ENCODE measurements at places on chromosomes 7 and 10. TPM values are rescaled to one million over a fixed set of nuclear protein-coding genes. Genes with fewer than 3 reads are reported as not detected.
A peak's percentile ranks its signal among the peaks of the same experiment; 100 is the strongest.

DNA sequence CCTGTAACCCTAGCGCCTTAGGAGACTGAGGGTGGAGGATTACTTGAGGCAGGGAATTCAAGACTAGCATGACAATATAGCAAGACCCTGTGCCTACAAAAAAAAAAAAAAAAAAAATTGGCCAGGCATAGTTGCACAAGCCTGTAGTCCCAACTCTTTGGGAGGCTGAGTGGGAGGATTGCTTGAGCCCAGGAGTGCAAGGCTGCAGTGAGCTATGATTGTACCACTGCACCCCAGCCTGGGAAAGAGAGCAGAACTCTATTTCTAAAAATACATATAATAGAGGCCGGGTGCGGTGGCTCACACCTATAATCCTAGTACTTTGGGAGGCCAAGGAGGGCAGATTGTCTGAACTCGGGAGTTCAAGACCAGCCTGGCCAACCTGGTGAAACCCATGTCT lies 10.2 kb upstream of the SORBS1 start:
- H3K27ac ChIP-seq = no peak overlapping the region
- H3K4me1 ChIP-seq = peaks cover 39% of the 10 kb centered on the region
- no peak for DNase-seq
- no peaks in the 10 kb centered on the region for H3K27me3 ChIP-seq
- H3K4me3 ChIP-seq = no peak overlapping the region

Gene SPDYE16
- not detected for total RNA-seq

GRCh38 chr7:76302347-76303201 lies at the start of gene HSPB1:
TSS of gene HSPB1 (plus strand) at chr7:76302673. CDS start at chr7:76302713, 40 bp downstream.
- peaks cover 34% of the 10 kb centered on the region for H3K4me1 ChIP-seq
- peak within 1 kb of the TSS; percentile 100 for H3K27ac ChIP-seq
- peaks cover 13% of the 10 kb centered on the region for H3K36me3 ChIP-seq
- H3K27me3 ChIP-seq = peaks cover 7% of the 10 kb centered on the region

Gene PRSS37
- total RNA-seq = not detected

- H3K27ac ChIP-seq = no peak overlapping the region
- DNase-seq = no peak
- H3K4me3 ChIP-seq = no peak overlapping the region
- H3K36me3 ChIP-seq = no peaks in the 10 kb centered on the region
- H3K27me3 ChIP-seq = no peaks in the 10 kb centered on the region
Observed at GRCh38 chr7:18384491-18385143, 110.9 kb upstream of the HDAC9 start.

DNA sequence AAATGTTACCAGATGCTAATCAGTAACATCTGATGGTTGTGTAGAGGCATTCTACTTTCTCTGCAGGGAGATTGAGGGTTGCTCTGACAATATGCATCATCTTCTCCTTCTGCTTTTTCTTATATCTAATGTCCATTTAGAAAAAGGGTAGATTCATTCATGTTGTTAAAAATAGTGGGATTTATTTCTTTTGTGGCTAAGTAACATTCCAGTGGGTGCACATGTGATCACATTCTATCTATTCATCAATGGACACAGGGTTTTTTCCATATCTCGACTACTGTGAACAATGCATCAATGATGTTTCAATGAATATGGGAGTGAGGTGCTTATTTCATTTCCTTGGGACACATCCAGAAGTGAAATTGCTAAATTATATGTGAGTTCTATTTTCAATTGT lies 103.9 kb downstream of the CRPPA start:
- H3K4me3 ChIP-seq = no peak overlapping the region
- no peak overlapping the region for H3K27ac ChIP-seq
- no peaks in the 10 kb centered on the region for H3K27me3 ChIP-seq
- no peaks in the 10 kb centered on the region for H3K36me3 ChIP-seq
- no peak for DNase-seq

GRCh38 chr7:7922684-7923385 lies 45.8 kb upstream of the GLCCI1 start:
- no peaks in the 10 kb centered on the region for H3K4me1 ChIP-seq
- H3K27me3 ChIP-seq = no peaks in the 10 kb centered on the region
- no peak for DNase-seq
- H3K4me3 ChIP-seq = no peak overlapping the region

GRCh38 chr10:112605063-112605462 lies 158.0 kb downstream of the VTI1A start:
- no peaks in the 10 kb centered on the region for H3K27me3 ChIP-seq
- DNase-seq = no peak
- H3K36me3 ChIP-seq = no peaks in the 10 kb centered on the region
- H3K27ac ChIP-seq = no peak overlapping the region
- H3K4me1 ChIP-seq = no peaks in the 10 kb centered on the region

- no peak for DNase-seq
- H3K27ac ChIP-seq = no peak overlapping the region
- no peaks in the 10 kb centered on the region for H3K4me1 ChIP-seq
- H3K36me3 ChIP-seq = no peaks in the 10 kb centered on the region
Observed at GRCh38 chr7:149381245-149381644, 79.6 kb downstream of the ZNF777 start.

DNA sequence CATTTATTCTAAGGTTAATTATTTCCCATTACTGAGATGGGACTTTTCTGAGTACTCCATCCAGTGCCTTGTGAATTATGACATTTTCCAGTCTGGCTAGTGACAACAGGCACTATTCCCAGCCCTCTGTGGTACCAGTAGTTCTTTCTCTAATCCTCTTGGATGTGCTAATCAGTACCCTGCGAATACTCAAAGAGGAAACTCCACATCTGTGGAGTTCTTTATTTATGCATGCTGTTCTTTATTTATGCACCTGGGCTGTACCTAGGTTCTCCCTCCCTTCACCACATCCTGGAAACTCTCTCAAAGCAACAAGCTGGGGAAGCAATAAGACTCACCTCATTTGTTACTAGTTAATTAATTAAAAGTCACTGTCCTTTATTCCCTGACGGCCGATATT lies 83.5 kb downstream of the TSPAN12 start:
- no peaks in the 10 kb centered on the region for H3K36me3 ChIP-seq
- no peaks in the 10 kb centered on the region for H3K27me3 ChIP-seq
- DNase-seq = no peak
- no peak overlapping the region for H3K4me3 ChIP-seq
- no peak overlapping the region for H3K27ac ChIP-seq

Gene KCP
- 0.28 TPM for total RNA-seq

GRCh38 chr7:108802650-108803049 lies 233.0 kb downstream of the DNAJB9 start:
- no peak overlapping the region for H3K4me3 ChIP-seq
- H3K27me3 ChIP-seq = peaks cover 9% of the 10 kb centered on the region
- H3K36me3 ChIP-seq = no peaks in the 10 kb centered on the region
- DNase-seq = no peak
- no peaks in the 10 kb centered on the region for H3K4me1 ChIP-seq

- no peak overlapping the region for H3K4me3 ChIP-seq
- H3K36me3 ChIP-seq = no peaks in the 10 kb centered on the region
- H3K4me1 ChIP-seq = no peaks in the 10 kb centered on the region
- H3K27me3 ChIP-seq = peaks cover 3% of the 10 kb centered on the region
Observed at GRCh38 chr10:13400196-13400965, 52.3 kb upstream of the SEPHS1 start.

Gene FRMD4A
- 32.3 TPM for total RNA-seq

Gene TMUB1
- 28.0 TPM for total RNA-seq

DNA sequence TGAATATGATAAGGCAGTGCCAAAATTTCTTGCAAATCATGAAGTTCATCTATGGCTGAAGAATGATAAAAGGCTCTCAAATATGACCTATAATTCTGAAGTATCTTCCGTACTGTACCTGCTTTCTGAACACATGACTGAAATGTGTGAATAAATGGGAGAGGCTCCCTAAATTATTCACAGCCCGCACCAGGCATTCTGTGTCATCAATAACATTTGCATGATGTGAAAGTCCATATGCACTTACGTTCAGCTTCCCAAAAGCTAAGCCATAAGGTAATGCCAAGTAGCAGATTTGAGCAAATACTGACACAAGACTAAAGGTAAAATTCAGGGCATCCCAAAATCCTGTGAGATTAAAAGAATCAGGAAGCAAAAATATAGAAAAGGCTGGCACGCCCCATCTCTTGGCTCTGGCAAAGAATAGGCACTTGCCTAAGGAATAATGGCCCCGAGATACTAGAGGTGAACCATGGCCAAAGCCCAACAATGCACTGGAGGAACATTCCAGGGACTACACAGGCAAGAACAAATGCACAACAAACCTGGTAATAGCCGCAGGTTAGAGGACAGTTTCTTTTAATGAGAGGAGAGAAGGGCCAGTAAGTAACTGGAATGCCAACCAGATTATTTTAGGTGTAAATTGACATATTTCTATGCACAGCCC lies 280.5 kb downstream of the IPMK start:
- no peak for DNase-seq
- H3K27ac ChIP-seq = no peak overlapping the region
- H3K36me3 ChIP-seq = no peaks in the 10 kb centered on the region
- no peak overlapping the region for H3K4me3 ChIP-seq
- no peaks in the 10 kb centered on the region for H3K27me3 ChIP-seq

Gene THSD7A
- total RNA-seq = 1.2 TPM

GRCh38 chr7:134693256-134693655 lies 46.6 kb downstream of the BPGM start:
- H3K4me1 ChIP-seq = peaks cover 18% of the 10 kb centered on the region
- no peaks in the 10 kb centered on the region for H3K36me3 ChIP-seq

Gene LRIT1
- not detected for total RNA-seq

DNA sequence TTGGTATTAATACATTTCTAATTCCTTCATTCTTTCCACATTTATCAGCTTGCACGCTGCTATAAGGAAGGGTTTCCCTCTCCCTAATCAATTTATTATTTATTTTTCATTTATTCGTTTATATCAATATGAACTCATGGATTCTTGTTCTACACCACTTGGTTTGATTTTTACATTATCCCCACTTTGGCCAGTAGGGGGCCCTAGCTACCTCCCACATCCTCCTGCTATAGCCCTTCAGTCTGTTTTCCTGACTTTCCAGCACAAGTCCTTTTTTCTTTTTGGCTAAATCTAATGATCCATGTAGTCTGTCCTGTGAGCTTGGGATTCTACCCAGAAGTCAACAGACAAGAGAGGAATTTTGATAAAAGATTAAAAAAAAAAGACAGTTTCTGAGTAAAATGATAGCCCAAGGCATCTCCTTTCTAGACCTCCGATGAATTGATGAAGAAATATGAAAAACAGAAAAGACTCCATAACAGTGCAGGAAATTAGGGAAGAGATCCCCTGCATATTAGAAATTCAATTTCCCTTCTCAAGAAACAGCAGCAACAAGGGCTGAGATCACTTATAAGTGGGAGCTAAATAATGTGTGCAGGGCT lies 47.7 kb downstream of the LYZL2 start:
- peaks cover 25% of the 10 kb centered on the region for H3K4me1 ChIP-seq
- no peak overlapping the region for H3K4me3 ChIP-seq
- H3K27me3 ChIP-seq = no peaks in the 10 kb centered on the region
- H3K27ac ChIP-seq = no peak overlapping the region

Gene PRKG1
- 26.2 TPM for total RNA-seq

- no peaks in the 10 kb centered on the region for H3K4me1 ChIP-seq
- DNase-seq = peak; percentile 69
- peaks cover 9% of the 10 kb centered on the region for H3K27me3 ChIP-seq
Observed at GRCh38 chr10:127853868-127854768, 38.6 kb downstream of the CLRN3 start.

GRCh38 chr10:60187691-60188090 lies 202.0 kb downstream of the ANK3 start:
- no peak overlapping the region for H3K4me3 ChIP-seq
- H3K4me1 ChIP-seq = peaks cover 25% of the 10 kb centered on the region
- H3K27ac ChIP-seq = peak overlapping the region; percentile 35
- H3K27me3 ChIP-seq = no peaks in the 10 kb centered on the region
- no peak for DNase-seq

DNA sequence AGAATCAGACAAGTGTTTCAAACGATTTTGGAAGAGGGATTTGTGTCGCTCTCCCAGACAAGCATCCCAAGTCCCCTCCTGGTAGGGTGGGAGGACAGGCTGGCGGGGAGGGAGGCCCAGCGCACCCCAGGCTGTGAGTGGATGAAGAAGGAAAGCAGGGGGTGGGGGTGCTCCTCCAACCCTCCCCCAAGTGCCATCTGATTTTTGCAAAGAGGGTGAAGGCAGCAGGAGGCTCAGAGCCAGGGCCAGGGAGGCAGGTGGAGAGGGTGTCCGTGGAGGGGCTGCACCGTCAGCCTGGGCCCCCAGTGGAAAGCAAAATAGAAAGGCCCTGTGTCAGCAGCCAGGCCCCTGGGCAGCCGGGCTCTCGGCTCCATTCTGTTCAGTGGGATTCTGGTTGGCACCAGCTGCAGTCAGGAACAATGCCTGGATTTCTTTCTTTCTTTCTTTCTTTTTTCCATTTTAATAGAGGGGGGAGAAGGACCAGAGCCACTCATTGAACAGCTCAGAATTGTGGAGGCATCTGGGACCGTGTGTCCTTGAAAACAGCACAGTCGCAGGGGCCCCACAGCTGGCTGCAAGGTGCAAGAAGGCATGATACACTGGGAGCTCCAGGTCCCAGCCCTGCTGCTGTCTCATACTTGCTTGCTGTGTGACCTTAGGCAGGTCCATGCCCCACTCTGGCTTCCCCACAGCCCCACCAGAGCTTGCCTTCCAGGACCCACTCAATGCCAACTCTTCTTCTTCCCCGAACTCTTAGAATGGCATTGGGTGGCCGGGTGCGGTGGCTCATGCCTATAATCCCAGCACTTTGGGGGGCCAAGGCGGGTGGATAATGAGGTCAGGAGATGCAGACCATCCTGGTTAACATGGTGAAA lies 7.1 kb upstream of the ZMIZ1 start:
- H3K4me1 ChIP-seq = peaks cover 14% of the 10 kb centered on the region
- H3K4me3 ChIP-seq = no peak overlapping the region
- H3K36me3 ChIP-seq = no peaks in the 10 kb centered on the region
- H3K27ac ChIP-seq = no peak overlapping the region
- DNase-seq = no peak

Data from heart right ventricle (tissue), 16 donors.